ENCODE measurements at places on chromosomes 13 and 19.

- DNase-seq, result no peak
Measured at GRCh38 chr13:93851236-93851635, 624.6 kb downstream of the GPC6 start.

GRCh38 chr13:43203781-43204180, 180.4 kb downstream of the DNAJC15 start:
- no peak for DNase-seq

- no peak for DNase-seq
Measured at GRCh38 chr19:16599655-16600346, 27.6 kb upstream of the SLC35E1 start.

DNA sequence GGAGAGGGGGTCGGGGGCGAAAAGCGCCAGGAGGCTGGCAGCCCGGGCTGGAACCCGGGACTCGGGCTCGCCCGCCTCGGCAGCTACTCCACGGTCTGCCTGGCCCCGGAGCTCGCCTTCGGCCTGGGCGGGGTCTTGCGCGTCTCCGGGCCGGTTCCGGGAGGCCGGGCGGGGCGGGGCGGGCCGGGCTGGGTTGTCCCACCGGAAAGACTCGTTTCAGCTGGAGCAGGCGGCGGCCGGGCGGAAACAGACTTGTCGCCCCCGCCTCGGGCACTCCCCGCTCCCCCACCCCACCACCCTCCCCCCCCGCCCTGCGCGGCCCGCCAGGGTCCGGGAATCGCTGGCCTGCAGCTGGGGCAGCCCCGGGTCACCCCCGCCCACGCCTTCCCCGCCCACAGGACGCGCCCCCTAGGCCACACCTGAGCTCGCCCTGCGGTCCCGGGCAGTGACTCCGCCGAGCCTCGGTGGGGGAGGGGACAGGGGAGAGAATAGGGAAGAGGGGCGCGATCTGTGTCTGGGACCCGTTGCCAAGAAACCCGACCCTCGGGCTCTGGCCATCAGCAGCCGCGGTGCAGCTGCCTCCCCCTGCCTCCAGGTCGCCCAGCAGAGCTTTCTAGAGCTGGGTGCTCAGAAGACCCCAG, 109.4 kb downstream of the KCTD15 start:
- DNase-seq, result no peak

DNA sequence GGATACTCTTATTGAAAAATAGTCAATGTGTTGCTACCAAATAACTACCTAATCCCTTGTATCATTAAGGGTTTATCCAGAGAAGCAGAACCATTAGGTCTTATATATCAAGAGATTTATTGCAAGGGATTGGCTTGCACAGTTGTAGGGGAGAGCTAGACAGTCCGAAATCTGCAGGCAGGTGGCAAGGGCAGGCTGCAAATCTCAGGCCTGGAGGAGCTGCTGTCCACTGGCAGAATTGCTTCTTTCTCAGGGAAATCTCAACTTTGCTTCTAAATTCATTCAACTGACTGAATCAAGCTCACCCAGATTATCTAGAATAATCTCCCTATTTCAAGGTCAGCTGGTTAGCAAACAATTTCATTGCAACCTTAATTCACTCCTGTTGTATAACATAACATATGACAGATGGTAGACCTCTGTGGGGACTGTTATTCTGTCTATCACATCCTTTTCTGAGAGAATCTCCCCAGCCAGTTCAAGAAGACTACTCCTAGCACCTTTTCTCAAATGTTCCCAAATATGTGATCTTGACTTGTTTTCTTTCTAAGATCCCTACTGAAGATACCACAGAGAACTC, 194.2 kb downstream of the NHLRC3 start:
- DNase-seq, result no peak

GRCh38 chr19:28358633-28359032, 854.3 kb downstream of the UQCRFS1 start:
- no peak for DNase-seq

DNA sequence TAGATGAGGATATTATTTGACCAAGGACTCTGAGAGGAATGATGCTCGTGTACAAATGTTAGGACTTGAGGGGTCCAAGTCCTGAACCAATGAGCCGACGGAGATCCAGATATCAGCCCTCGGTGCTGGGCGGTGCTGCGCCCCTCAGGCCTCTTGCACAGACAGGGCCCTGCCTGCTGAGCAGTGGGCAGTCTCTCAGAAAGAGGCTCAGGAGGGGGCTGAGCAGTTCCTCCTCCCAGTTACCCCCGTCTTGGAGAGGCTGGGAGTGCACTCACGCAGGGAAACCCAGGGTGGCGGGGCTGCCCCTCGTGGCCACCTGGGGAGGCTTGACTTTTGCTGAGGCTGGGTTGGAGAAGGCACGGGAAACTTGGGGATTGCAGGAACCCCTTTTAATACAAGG, 18.4 kb downstream of the TEX29 start:
- no peak for DNase-seq

DNA sequence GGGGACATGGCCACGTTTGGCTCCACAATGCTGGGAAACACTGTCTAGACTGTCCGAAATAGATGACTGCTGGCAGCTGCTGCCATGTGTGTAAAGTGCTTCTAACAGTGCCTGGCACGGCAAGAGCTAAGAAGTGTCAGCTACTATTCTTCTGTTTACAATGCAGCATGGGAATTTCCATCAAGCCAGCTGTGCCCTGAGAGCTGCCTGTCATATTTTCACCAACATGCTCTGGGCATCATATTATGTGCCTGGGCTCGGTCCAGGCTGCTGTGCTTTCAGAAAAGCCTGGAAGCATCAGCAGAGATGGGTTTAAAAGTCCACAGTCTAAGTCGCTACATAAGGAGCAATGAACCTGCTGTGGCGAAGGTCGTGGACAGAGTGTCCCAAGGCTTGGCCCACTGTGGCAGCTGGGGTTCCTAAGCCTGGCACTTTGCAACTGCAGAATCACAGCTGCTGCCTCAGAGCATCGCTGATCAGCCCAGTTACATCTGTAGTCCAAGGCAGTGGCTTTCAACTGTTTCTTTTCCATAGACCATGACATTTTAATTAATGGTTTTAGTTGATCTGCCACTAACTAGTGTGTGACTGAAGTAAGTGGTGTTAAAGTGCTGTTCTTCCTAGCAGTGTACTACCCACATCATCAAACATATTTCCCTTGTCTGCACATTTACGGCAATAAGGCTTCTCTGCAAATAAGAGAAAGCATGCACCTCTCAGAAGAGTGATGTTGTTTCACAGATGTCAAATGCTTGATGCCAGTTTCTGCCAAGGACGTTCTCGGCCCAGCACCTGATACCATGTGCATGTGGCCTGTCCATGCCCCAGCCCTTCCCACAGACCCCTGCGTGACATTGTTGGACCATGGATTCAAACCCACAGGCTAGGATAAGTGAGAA, 95.7 kb upstream of the C1QTNF9B start:
- no peak for DNase-seq

GRCh38 chr19:45899253-45899652, 3.2 kb downstream of the MYPOP start:
- DNase-seq, result no peak

- DNase-seq, result no peak
Measured at GRCh38 chr19:18313398-18313797, 9.5 kb downstream of the LSM4 start.

DNA sequence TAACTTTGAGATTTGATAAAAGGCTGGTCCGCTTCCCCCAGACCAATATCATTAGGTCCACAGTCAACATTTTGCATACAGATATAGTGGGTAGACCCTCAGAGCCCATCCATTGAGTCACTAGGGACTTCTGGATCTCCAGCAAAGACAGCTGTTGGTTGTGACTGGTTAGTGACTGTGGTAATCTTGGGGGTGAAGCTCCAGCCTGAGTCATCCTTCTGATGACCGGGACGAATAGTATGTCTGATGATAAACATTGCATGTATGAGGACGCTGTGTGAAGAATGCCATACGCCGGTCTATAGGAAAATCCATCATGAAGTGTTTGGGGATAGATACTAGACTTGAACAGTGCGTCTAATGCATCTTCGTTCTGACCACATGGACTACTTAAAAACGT, 307.0 kb downstream of the UQCRFS1 start:
- DNase-seq, result no peak

DNA sequence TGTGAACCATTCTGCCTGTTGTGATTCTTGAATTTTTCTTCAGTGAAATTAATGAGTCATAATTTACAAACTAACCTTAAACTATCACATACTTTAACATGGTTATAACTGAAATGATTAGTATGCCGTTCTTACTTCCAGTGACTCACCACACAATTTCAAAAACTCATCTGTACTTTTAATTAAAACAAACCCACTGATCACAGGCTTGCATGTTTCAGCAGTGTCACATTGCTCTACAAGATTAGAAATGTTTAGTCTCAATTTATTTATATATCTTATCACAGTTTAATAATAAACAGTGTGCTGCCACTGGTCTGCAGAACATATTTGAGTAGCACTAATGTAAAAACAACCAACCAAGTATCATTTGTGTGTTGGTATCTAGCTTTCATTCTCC, 2227.9 kb upstream of the PCDH20 start:
- no peak for DNase-seq

DNA sequence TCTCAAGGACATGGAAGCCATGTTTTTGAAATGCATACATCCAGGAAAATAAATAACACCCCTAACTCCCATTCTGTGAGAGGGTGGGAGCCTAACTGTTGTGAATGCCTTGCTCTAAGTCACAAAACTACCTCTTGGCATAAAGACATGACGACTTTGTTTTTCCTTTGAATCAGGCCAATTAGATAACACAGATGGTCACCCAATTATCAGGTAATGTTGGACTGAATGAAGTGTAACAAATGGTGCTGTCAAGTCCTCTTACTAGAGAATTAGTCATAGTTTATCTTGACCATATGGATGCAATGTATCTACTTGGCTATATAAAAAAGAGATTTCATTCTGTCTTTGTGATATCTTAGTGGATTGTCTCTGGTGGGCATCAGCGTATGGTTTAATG, 553.6 kb upstream of the ATXN8OS start:
- no peak for DNase-seq

GRCh38 chr13:98019186-98019585, 65.7 kb downstream of the IPO5 start:
- no peak for DNase-seq

GRCh38 chr19:45448887-45449299, 18.9 kb upstream of the FOSB start:
- DNase-seq, result no peak

- DNase-seq, result no peak
Measured at GRCh38 chr19:4711211-4711610, 12.4 kb downstream of the DPP9 start.

DNA sequence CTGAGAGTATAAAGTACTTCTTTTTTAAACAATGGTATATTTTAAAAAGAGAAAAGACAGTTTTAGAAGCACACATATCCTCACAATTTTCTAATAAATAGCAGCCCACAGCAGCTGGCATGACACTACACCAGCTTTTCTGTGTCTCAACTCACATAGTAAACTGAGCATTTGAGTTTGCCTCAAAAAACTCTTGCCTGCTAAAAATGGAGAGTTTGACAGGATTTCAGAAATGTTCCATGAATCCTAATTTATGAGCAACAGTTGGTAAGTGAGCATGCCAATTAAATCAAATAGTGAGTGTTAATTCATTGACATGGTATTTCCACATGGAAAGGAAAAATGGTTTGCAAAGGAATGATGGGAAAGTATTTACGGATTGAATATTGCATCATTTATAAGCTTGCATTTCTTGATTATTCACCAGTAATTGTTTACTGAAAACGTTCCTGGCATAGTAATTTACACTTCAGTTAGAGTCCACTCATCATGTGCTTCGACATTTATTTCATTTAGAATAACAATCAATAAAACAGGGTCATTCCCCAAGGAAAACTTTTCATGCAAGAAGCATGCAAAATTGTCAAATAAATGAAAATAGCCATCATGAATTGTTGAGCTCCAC, 323.0 kb downstream of the EFNB2 start:
- no peak for DNase-seq

GRCh38 chr19:50290775-50291174, 38.4 kb downstream of the KCNC3 start:
- no peak for DNase-seq

DNA sequence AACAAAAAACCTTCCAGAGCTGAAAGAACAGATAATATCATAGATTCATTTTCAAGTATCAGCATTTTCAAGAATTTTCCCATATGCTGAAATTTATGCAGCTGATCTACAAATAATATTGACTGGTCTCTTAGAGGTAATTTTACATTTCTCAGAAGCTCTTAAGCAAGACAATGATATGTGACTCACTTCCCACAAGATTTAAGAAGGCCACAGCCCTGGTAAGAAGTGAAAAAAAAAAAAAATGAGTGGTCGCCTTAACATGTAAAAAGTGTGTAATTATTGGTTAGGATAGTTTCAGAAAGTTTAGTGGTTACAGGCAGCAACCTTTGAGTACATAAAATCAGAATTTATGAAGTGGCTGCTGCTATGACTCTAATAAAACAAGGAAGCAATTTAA, 54.5 kb downstream of the NUFIP1 start:
- DNase-seq, result no peak

GRCh38 chr13:90857921-90858320, 489.6 kb upstream of the MIR17HG start:
- no peak for DNase-seq

- no peak for DNase-seq
Measured at GRCh38 chr13:46667687-46668281, 114.8 kb downstream of the LRCH1 start.

GRCh38 chr13:20001366-20002190, 43.1 kb downstream of the ZMYM2 start:
- DNase-seq, result no peak

DNA sequence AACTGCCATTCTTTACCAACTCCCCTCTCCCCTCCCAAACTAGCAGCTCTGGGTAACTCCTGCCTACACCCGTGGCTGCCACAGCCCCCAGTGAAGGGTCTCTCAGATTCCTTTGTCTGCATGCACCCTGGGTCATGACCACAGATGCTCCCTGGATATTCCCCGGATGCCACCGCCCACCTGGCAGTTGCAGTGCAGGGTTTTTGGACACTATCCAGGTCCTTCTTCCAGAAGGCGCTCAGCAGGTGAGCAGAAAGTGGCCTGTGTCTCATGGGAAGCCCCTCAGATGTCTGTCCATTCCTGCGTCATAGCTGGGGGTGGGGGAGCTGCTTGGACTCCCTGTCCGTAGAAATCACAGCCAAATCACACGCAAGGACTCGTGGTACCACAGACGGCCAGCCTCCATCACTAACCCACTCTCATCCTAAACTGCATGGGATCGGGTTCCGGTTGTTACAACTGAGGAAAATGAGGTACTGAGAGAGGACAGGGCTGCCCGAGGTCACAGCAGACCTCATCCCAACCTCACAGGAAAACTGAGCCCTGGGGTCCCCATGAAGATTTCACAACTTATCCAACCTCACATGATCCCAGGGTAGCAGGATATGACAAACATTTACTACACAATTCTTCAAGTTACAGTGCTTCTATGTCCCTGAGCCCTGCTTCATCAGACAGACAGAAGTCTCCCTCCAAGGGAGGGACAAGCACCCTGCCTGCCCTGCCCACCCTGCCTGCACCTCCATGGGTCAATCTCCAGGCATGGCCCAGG, 38.6 kb downstream of the ELL start:
- no peak for DNase-seq

GRCh38 chr13:38980750-38981078, 9.9 kb downstream of the STOML3 start:
- no peak for DNase-seq

- DNase-seq, result no peak
Measured at GRCh38 chr13:108932196-108932595, 302.8 kb downstream of the MYO16 start.

All from stimulated activated CD4-positive, alpha-beta T cell treated with anti-CD3 and anti-CD28 coated beads, Interleukin-15, amount 100 ng/mL, for 1 hour (primary cell).